ENCODE measurements at places on chromosomes 3 and 15. TPM values are rescaled to one million over a fixed set of nuclear protein-coding genes. Genes with fewer than 3 reads are reported as not detected.

Gene MPI
- total RNA-seq, result 47.6 TPM

Gene TP63
- total RNA-seq, result 0.13 TPM

Gene FOXB1
- total RNA-seq, result not detected

Gene NPAP1
- total RNA-seq, result 0.15 TPM

Gene LMAN1L
- not detected for total RNA-seq

Gene TSC22D2
- 30.0 TPM for total RNA-seq
